ENCODE measurements at places on chromosomes 6 and 20.
A peak's percentile ranks its signal among the peaks of the same experiment; 100 is the strongest.

- no peak for DNase-seq
Observed at GRCh38 chr6:34227761-34228421, 8.8 kb upstream of the HMGA1 start.

- no peak for DNase-seq
Observed at GRCh38 chr20:9408422-9409300, 105.7 kb upstream of the LAMP5 start.

DNA sequence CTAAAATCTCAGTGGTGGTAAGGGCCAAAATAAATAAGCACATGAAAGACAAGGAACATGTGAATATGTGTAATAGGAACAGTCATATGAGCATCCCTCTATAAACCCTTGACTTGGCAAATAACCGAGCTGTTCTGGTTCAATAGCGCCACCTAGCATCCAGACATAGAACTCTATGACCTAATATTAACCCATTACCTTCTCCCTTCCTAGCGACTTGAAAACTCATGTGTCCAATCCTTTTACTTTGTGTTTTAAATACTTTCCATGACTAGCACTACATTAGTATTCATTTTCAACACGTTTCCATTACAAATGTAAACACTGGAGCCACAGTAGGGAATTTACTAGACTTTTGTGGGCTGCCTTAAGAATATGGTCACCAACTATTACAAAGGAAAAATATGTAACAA, 279.7 kb downstream of the UST start:
- peak; percentile 74 for DNase-seq

DNA sequence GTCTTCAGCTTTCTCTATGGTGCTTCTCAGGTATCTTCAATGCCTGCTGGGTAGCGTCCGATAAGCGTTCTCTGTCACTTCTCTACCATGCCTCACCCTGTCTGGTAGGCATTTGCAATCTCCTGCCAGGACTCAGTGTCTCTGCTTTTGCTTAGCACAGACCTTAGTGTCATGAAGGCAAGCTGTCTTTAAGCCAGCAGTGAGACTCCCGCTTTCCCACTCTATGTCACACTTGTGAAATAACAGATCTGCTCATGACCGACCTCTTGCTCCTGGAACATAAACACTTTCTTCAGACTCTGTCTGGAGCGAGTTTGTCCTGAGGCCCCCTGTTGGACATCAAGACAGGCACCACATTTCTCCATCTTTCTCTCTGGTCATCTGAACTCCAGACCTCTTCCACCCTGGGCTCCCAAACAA, 17.0 kb downstream of the ADGRB3 start:
- no peak for DNase-seq

DNA sequence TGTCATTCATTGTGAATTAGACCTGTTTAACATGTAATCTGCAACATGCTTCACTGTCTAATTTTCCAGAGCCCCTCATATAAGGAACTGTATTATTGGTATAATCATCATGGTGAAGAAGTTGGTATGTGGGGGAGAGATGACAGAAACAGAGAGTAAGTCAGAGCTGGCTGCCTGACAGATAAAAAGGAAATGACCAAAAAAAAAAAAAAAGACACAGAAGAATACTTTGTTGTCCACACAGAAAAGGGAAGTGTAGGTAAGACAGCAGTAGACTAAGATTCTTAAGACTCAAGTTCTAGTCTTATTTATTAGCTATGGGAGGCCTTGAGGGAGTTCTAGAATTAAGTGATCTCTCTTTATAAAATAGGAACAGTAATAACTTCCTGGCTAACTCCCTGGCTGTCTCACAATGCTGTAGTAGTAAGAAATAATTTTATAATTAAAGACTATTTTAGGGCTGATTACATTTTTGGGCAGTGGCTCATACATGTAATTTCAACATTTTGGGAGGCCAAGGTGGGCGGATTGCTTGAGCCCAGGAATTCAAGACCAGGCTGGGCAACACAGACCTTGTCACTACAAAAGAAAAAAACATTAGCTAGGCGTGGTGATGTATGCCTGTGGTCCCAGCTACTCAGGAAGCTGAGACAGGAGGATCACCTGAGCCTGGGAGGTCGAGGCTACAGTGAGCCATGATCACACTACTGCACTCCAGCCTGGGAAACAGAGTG, 102.5 kb downstream of the PRL start:
- DNase-seq, result no peak

DNA sequence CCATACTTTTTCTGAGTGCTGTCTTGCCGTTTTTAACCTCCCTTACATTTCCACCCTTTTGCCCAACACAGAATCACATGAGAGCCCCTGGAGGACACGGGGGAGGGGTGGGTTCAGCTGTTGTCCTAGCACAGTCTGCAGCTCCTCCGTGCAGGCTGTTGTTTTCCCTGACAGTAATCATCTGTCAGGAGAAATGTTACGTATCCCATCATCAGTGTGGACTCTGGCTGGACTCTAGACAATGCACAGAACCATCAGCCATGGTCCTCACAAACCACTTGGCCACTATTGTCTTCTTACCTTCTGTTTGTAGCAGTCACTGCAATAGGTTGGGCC, 92.1 kb downstream of the RIN2 start:
- no peak for DNase-seq

GRCh38 chr6:169575821-169576220, 126.0 kb downstream of the WDR27 start:
- DNase-seq, result no peak
